ENCODE measurements at places on chromosomes 13 and 19.
A peak's percentile ranks its signal among the peaks of the same experiment; 100 is the strongest.

GRCh38 chr13:99062593-99062992 is 84.7 kb upstream of the DOCK9 start:
- no peak for DNase-seq

- no peak for DNase-seq
Measured at GRCh38 chr13:63274772-63275171, 1859.1 kb upstream of the PCDH20 start.

- no peak for DNase-seq
Measured at GRCh38 chr19:58397533-58398037, 2.1 kb downstream of the RNF225 start.

- DNase-seq, result no peak
Measured at GRCh38 chr19:55658846-55659459, 4.1 kb downstream of the U2AF2 start.

- DNase-seq, result no peak
Measured at GRCh38 chr13:109406376-109406992, 379.9 kb downstream of the IRS2 start.

- DNase-seq, result no peak
Measured at GRCh38 chr13:72534951-72535640, 192.3 kb downstream of the MZT1 start.

- DNase-seq, result no peak
Measured at GRCh38 chr19:28504139-28504538, 708.8 kb downstream of the UQCRFS1 start.

DNA sequence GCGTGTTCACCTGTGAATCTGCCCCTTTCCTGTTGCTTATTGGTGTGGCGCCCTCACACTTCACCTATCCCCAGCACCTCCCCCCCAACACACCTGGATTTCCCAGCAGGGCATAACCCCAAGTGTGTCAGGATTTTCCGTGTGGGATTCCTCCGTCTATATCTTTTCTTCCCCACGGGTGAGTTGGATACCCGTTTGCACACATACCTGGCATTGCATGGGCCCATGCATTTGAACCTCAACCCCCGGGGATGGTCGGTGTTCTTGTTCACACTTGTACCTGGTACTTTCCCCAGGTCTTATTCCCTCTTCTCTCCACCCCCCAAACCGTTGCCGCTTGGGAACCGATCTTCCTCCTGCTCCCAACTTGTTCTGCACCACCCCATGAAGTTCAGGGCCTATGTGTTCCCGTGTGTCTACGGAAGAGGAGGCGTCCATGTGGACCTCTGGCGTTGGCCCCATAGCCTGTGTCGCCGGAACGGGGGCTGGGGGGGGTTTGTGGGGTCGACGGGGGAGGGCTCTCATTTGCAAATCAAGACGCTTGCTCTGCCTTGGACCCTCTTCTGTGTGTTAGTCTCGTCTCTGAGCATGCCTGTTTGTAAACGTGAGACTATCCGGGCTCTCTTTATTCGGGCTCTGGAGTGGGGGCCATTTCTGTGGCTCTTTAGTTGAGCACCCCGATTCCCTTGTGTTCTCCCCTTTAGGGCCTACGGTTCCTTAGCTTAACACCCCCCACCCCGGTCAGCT is 1.7 kb downstream of the PRR12 start:
- no peak for DNase-seq

- no peak for DNase-seq
Measured at GRCh38 chr13:40983259-40983658, 35.9 kb downstream of the ELF1 start.

DNA sequence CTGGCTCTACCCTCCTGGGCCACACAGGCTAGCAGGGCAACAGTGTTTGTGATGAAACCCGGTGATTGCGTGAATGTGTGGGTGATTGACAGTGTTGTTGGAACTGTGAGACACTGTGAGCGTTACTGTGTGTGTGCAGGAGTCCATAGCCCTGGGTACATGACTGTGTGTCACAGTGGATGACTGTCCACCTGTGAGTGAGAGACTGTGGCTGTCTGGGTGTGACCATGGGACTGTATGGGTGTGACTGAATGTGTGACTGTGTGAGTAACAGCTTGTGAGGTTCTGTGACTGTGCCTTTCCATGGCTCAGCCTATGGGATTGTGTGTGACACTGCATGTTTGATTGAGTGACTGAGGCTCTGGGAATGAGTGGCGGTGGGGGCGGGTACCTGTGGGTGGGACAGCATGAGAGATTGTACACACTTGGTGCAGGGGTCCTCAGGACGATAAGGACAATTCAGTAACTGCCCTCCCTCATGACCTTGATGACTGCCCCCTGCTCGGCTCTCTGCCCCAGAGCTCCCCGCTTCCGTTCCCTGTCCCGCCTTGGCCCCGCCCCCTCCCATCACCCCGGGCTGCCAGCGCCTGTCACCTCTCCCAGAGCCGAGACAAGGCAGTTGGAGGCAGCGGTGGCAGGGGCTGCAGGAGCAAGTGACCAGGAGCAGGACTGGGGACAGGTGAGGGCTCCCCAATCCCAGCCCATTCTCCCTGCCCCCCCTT is at the start of gene GIPR:
Gene GIPR, plus strand, starts transcription at position 602 of the 722 bp plus-strand sequence. CDS start 1,300 bp downstream, outside the sequence.
- DNase-seq, result no peak

GRCh38 chr19:47124937-47125668 is 5.5 kb upstream of the SAE1 start:
- DNase-seq, result peak; percentile 30

- no peak for DNase-seq
Measured at GRCh38 chr19:12720851-12721655, 2.7 kb downstream of the TNPO2 start.

DNA sequence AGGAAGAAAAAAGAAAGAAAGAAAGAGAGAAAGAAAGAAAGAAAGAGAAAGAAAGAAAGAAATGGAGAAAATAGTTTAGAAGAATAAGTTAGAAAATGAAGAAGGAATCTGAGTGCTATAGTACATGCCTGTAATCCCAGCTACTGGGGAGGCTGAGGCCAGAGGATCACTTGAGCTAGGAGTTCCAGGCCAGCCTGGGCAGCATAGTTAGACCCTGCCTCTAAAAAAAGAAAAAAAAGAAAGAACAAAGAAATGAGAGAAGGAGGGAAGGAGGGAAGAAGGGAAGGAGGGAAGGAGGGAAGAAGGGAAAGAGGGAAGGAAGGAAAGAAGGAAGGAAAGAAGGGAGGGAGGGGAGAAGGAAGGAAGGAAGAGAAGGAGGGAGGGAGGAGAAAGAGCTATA is 1339.8 kb downstream of the OLFM4 start:
- DNase-seq, result no peak

DNA sequence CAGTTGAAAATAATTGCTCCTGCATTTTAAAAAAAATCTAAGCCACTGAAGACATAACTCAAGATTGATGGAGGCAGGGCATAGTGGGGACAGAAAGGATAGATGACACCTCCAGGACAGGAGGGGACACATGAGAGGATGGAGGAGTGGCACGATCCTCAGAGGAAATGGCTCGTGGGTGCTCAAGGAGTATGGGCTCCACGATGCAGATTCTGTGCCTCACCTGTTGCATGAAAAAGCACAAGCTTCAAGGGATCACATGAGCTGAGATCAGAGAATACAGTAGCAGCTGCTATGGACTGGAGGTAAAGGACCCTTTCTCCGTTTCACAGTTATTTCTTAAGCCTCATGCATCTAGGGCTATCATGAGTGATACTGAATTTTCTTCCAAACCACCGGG is 69.7 kb upstream of the KL start:
- no peak for DNase-seq

GRCh38 chr13:35672611-35673010 is 196.1 kb upstream of the MAB21L1 start:
- DNase-seq, result no peak

- DNase-seq, result no peak
Measured at GRCh38 chr13:36475468-36475867, 43.2 kb downstream of the CCNA1 start.

DNA sequence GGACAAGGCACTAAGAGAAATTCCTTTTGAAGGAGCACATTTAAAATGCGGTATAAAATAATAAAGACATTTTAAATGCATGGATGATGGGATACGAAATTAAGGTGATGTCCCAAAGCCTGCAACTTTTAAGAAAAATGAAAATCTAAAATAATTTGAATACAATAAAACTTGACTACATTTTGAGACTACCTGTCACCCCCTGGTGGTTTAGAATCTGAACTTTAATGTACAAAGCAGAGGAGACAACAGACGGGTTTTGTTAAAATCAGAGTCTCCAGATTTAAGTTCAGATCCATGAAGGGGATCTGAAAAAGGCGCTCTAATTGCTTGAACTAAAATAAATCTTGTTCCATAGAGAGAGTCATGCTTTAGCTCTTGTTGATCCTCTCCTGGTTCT is 1129.3 kb upstream of the PCDH20 start:
- DNase-seq, result no peak

GRCh38 chr19:15253513-15253912 is 21.3 kb upstream of the EPHX3 start:
- DNase-seq, result no peak

DNA sequence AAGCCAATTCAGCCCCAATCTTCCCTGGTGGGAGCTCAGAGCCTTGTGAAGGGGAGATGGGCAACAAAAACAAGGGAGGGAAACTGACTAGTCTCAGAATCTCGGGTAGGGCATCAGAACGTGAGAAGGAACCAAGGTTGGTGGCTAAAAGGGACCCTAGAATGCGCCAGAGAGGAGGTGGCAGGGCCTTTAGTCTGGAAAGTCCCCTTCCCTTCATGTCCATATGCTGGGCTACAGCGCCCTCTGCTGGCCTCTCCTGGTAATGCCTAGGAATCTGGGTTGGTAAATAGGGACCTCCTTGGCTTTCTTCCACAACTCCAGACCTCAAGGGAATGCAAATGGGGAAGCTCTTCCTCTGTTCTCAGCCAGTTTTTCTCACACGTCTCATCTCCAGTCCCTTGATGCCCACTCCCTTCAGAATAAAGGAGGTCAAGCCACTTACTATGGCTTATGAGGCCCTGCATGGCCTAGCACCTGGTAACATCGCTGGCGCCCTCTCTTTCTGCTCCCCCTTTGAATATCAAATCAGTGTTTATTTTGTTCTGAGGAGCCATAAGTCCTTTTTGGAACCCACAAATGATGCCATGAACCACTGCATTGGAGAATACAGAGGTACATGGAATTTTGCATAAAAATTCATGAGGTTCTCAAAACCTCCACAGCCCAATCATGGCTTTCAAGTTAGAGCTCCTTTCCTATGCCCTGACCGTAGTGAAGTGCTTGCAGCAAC is 1.4 kb upstream of the CCDC97 start:
- no peak for DNase-seq

- DNase-seq, result peak; percentile 2
Measured at GRCh38 chr13:72643311-72643989, 84.0 kb downstream of the MZT1 start.

- no peak for DNase-seq
Measured at GRCh38 chr13:80086304-80086721, 254.6 kb downstream of the SPRY2 start.

DNA sequence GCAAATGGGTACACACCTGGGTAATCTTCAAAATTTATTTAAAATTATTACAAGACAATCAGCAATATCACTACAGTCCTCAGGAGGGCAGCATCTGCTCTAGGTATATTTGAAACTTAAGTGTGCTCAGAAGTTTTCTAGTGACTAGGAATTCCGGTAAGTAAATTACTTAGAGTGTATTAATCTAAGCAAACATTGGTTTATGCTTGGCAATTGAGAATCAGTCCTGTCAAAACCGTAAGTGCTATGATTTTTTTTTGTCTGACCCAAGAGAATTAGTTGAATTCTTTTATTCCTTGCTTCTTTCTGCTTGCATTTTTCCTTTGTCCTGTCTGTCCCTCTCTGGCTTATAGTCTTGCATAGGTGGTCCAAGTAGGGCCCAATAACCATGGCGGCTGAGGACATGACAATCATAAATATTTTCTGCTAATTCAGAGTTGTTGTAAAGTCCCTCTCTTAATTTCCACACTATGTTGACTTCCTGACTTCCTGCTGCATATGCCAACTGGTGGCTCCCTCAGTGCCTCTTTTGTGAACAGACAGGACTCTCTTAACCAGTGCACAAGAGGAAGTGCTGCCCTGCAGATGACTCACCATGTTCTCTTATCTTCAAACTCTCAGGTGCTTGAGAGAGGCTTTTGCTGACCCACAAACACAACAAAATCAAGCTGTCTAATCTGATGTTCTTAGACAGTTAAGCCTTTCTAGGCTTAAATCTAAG is 82.2 kb downstream of the SLAIN1 start:
- DNase-seq, result peak; percentile 12

All from GM12891 (cell line).